ENCODE measurements at places on chromosomes 6 and 20. TPM values are rescaled to one million over a fixed set of nuclear protein-coding genes. Genes with fewer than 3 reads are reported as not detected.

GUCA1A gene
- not detected for total RNA-seq

SLC26A8 gene
- under 0.01 TPM for total RNA-seq

FAXC gene
- total RNA-seq, result 1.1 TPM

DNA sequence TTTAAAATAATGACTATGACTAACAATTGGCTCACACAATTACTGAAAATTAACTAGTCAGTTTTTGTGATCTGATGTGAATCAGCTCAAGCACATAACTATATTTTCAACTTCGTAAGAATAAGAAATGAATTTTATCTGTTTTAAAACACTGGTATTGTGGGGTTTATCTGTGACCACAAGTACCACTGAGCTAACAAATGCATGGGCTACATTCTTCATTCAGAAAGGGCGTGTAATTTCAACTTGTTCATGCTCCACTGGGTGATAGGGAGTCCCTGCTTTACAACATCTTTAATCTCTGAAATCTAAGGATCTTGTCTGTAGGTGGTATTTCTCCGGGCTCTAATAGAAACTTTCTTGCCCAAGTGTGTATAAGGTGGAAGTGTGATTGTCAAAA, 1311.5 kb upstream of the GJE1 start:
- no peak for DNase-seq

- DNase-seq, result no peak
Measured at GRCh38 chr6:1200081-1200408, 111.9 kb upstream of the FOXQ1 start.

GRCh38 chr20:32249030-32249738, 28.3 kb upstream of the KIF3B start:
- DNase-seq, result peak; percentile 57

DNA sequence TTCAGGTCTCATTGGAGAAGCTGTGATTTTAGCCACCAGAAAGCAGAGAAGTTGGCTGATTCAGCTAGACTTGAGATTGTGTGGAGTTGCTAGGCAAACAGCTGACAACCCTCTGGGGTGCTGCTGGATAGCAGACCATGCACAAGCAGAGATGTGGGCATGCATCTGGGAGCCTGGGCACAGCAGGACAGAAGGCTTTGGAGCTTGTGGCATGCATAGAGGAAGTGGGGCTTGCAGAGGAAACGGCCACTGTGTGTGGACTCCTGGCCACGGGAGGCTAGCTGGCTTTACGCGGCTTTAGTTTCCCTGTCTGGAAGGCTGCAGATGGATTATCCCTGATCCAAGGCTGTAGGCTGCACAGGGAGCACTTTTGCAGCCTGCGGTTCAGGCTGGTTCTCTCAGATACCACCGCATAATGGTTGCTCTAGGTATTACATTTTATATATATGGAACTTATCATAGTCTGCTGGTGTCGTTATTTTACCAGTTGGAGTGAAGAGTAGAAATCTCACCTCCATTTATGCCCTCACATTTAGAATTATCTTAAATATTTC, 10.4 kb downstream of the ZNF831 start:
- DNase-seq, result no peak

DNA sequence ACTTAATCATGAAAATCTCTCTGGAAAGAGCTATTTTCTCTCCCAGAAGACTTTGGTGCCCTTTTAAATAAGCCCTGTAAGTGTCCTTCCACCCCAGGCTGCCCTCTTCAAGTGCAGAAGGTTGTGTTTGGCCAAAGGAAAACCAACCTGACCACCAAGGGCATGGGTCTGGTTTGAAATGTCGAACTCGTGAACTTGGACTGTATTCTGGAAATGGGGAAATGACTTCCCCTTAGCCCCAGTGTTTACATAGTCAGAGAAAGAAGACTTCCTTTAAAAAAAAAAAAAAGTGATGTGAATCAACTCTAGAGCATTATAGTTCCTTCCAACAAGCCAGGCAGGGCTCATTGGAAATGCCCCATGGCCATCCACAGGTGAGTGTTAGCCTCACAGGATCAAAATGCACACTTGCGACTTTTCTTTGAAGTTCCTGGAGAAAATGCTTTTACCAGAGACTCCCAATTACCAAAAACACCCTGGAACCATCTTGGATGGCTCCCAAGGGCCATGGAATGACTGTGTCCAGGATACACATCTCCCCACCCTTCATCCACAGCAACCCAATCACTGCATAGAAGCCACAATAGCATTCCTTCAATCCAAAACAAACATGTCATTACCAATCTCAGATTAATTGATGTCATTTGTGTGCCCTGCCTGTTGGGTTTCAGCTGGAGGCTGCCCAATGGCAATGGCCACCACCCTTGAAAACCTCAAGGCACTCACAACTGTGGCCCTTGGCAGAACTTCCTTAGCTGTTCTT, 133.8 kb downstream of the CLIC5 start:
- DNase-seq, result no peak

Measured in osteoblast (primary cell).